ENCODE measurements at places on chromosomes 2 and 18.
A peak's percentile ranks its signal among the peaks of the same experiment; 100 is the strongest.

- peak; percentile 83 for DNase-seq
Measured at GRCh38 chr2:9638532-9638931, 7.7 kb upstream of the YWHAQ start.

- DNase-seq: no peak
Measured at GRCh38 chr18:75785206-75785605, 357.7 kb upstream of the SMIM21 start.

- no peak for DNase-seq
Measured at GRCh38 chr2:161662373-161662772, 38.2 kb downstream of the SLC4A10 start.

DNA sequence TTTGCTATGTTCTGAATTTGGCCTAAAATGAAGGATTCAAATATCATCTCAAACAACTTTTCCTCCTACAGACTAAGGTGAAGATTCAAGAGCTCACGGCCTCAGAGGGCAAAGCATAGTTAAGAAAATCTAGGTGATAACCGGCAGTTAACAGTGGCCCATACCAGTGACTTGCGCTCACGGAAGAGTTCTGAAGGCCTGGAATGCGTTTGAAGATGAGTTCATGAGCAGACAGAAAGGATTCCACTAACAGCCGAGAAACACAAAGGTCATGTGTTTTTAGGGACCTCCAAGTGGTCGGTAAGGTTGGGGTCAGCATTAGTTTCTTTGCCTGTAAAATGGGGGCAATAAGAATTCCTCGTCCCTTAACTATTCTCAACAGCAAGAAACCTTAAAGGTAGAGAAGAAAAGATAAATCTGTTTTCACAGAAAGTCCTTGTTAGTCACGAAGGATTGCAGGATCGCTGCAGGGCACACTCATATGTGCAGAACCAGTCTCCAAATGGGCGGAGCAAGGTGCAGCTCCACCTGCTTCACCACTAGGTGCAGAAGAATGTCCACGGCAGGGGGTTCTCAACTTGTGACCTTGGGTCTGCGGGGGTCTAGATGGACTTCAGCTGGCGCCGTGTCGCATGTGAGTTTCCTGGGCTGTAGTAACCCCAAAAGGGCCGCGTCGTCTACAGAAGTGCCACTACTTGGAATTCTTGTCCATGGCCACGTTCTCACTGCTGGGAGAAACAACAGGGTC lies 708 bp upstream of the RPIA start:
- no peak for DNase-seq

DNA sequence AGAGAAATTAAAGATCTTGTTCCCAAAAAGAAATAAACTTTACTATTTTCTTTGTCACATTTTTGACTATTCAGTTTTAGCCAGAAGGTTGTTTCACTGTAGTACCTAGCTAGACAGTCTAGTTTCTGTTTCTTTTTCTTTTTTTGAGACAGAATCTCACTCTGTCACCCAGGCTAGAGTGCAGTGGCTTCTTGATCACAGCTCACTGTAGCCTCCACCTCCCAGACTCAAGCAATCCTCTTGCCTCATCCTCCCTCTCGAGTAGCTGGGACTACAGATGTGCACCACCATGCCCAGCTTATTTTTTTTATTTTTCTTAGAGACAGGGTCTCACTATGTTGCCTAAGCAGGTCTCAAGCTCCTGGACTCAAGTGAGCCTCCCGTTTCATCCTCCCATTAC lies 2.2 kb downstream of the RBM45 start:
- no peak for DNase-seq

- DNase-seq: no peak
Measured at GRCh38 chr2:215384710-215385109, 51.2 kb downstream of the FN1 start.

DNA sequence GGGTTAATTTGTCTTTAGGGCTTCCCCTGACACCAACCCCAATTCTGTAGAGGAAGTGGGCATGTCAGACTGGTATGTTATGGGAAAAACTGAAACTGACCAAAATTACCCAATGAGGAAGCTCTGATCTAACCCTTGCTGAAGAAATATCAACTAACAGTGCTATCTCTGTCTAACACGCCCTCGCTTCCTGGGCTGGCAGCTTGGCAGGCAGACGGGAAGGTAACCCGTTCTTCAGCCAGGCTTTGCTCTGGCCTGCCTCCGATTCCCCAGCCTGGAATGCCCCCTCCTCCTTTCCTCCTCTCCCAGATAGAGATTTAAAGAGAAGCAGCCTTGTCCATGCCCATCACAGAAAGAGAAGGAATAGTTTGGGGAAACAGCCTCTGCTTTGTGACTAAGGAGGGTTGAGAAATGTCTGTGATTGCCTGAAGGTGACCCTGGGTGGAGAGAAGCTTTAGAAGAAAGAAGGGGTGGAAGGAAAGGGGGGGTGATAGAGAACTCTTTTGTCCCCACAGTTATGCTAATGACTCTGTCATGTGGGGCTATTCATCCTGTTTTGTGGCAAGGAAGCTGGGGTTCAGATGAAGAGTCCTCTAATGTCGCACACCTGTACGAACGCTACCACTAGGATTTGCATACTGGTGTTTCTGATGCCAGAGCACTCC lies 15.4 kb downstream of the HK2 start:
- DNase-seq: no peak

- no peak for DNase-seq
Measured at GRCh38 chr2:67977464-67977863, 85.3 kb downstream of the C1D start.

- DNase-seq: no peak
Measured at GRCh38 chr18:8167026-8167425, 442.2 kb upstream of the RAB12 start.

DNA sequence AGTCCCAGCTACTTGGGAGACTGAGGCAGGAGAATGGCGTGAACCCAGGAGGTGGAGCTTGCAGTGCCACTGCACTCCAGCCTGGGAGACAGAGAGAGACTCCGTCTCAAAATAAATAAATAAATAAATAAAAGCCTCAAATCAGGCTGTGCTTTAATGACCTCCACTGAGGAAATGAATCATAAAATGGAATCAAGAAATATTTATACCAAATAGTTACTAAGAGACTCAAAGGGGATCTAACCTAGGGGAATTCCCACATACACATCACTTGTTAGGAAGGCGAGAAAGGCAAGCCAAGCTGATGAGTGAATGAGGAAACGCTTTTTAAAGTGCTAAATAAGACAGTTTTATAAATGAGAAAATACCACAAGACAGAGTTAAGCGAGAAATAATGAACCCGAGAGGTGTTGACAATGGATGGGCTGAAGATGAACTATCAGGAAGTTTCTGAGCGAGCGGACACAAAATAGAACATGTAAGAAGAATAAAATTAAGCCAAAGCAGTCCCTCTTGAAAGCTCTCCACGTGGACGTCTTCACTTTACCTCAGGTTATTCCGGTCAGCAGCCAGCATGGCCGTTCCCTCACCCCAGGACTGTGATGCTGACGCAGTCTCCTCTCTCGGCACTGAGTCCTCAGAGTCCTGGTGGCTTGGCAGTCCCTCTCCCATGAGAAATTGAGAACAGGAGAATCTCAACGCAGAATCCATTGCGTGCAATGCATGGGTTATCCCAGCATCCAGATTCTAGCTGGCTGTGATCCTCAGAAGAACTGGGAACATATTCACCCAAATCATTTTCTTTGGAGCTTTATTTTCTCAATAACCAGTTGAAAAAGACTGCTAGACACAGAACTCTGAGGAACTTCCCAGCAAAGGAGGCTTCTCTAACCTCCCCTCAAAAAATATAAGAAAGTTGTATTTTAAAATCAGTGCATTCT lies 22.3 kb downstream of the PXDN start:
- no peak for DNase-seq

GRCh38 chr2:100272841-100273329 lies 49.4 kb downstream of the LONRF2 start:
- DNase-seq: no peak

DNA sequence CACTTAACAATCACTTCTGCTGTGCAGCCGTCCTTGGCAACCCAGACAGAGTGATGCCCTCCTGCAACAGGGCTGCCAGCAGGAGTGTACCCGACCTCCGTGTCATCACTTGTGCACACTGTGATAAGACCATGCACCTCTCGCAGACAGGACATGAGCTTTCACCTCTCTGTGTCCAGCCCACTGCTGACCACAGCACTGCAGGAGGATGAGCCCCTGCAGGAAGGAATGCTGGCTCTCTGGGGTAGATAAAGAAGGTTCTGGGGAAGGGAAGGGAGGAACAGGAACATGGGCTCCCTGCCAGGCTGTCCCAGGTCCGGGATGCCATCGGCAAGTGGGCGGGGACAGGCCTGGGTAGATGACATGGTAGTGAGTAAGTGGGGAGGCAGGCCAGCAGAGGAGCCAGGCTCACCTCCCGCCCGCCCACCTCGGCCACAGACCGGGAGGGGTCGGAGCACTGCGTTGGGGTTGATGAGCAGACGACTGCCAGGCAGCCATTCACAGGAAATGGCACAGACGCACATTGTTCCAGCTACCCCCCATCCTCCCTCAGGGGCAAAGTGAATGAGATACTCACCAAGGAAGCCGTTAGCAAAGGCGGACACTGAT lies 18.6 kb upstream of the COL6A3 start:
- no peak for DNase-seq

DNA sequence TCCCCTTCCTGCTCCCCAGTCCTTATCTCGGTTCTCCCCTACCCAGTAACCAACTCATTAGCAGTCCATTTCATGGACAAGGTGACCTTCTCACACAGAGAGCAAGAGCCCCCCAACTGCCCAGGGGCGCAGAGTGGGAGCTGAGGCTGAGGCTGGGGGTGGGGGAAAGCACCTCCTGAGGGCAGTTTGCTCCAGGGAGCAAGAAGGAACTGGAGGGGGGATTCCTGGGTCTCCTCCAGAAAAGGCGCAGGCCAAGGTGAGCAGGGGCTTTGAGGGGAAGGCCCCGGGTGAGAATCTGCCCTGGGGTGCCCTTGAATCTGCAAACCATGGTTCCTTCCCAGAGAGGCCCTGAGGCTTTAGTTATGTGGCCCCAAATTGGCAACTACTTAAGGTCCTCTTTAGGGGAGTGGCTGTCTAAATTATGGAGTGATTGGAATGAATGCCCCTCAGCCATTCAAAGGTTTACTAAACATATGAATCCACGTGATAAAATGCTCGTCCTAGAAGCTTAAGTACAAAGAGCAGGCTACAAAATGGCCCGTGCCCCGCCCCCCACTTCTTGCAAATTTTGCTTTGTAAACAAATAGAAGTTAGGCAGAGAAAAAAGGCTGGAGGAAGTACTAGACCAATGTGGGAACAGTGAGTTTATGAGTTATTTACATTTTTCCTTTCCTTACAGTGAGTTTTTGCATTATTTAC lies 123.5 kb upstream of the HS6ST1 start:
- no peak for DNase-seq

DNA sequence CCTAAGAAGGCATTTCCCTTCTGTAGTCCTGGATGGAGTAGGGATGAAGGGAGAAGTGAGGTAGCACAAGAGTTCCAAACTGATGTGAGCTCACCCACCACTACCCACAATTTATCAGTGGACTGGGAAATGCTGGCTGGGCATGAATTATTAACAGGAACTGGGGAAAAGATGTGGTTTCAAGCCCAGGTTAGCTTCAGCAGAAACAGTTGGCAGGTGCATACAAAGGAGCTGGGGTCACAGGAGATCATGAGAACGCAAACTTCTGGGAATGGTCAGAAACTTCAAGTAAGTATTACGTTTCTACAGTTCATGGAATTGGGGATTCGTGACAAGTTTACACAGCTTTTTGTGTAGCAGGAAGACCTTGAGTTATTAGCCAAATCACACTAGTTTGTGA lies 5.4 kb downstream of the CCDC141 start:
- no peak for DNase-seq

GRCh38 chr2:17355608-17356329 lies 162.5 kb downstream of the RAD51AP2 start:
- no peak for DNase-seq

GRCh38 chr2:238424313-238424700 lies 2.4 kb upstream of the ASB1 start:
- DNase-seq: no peak

- DNase-seq: no peak
Measured at GRCh38 chr2:10650761-10651160, 39.0 kb downstream of the NOL10 start.

DNA sequence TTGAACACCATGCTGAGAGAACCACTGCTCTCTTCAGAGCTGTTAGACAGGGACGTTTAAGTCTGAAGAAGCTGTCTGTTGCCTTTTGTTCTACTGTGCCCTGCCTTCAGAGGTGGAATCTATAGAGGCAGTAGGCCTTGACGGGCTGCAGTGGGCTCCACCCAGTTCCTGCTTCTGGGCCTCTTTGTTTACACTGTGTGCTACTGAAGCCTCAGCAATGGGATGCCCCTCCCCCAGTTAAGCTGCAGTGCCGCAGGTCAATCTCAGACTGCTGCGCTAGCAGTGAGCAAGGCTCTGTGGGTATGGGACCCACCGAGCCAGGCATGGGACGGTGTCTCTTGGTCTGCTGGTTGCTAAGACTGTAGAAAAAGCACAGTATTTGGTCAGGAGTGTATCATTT lies 162.3 kb upstream of the NXPH2 start:
- DNase-seq: no peak

- DNase-seq: peak; percentile 70
Measured at GRCh38 chr2:27123302-27124150, at the start of gene ABHD1. Gene ABHD1, plus strand, starts transcription at chr2:27123815. Its CDS starts 134 bp downstream, at chr2:27123949.

DNA sequence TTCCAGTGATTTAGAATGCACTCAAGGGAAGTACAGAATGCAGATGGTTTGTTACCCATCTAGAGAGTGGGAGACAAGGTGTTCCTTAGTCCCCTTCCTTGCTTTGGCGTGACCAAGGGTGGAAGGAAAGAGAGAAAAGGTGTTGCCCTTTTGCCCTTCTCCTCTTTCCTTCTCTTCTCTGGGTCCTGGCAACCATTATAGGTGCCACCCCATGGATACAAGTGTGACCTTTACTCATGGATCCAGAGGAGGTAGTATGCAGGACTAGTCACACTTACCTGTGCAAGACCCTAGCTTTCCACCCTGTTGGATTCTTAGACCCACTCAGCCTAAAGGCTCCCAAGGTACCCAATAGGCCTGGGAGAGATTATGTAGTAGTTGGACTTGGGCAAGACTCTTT lies 11.6 kb upstream of the RBFA start:
- DNase-seq: no peak

GRCh38 chr2:195716466-195716865 lies 59.4 kb downstream of the SLC39A10 start:
- DNase-seq: no peak

- DNase-seq: no peak
Measured at GRCh38 chr2:224563537-224563936, 21.6 kb downstream of the CUL3 start.

- DNase-seq: no peak
Measured at GRCh38 chr18:59993560-59993959, 93.8 kb downstream of the PMAIP1 start.

GRCh38 chr2:196215376-196215775 lies 44.0 kb upstream of the STK17B start:
- no peak for DNase-seq

- DNase-seq: no peak
Measured at GRCh38 chr18:5596585-5596984, 52.8 kb upstream of the EPB41L3 start.

DNA sequence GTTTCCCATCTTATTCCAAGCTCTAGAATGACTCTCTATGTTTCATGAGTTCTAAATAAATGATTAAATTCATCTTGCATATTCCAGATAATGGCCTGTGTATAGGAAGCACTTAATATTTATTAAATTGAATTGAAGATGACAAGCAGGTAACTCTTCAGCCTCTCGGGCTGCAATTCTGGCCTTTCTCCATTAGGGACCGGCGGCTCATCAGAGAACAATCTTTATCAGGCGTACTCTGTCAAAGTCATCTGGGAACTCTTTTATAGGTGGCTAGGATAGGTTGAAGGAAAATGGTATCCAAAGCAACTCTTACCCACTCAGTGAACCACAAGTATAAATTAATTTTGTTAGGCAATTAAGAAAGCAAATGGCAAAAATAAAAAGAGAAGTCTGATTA lies 308.5 kb downstream of the NOL4 start:
- no peak for DNase-seq

- no peak for DNase-seq
Measured at GRCh38 chr2:108189316-108189715, 50.5 kb upstream of the SULT1C3 start.

All from hippocampal formation (tissue), 2 donors.